ENCODE measurements at places on chromosomes 7 and 10.

DNA sequence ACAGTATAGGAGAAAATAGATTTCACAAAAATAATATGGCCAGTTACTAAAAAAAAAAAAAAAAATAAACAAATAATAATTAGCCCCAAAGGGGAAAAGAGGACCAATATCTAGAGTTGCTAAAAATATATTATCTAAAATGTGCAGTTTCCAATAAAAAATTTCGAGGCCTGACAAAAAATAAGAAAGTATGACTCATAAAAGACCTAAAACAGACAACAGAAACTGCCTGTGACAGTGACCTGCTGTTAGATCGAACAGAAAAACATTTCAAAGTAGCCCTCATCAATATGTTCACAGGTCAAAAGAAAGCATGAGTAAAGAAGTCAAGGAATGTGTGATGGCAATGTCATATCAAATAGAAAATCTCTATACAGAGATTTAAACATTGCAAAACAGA lies 11.8 kb upstream of the TSPAN12 start:
- DNase-seq = no peak

DNA sequence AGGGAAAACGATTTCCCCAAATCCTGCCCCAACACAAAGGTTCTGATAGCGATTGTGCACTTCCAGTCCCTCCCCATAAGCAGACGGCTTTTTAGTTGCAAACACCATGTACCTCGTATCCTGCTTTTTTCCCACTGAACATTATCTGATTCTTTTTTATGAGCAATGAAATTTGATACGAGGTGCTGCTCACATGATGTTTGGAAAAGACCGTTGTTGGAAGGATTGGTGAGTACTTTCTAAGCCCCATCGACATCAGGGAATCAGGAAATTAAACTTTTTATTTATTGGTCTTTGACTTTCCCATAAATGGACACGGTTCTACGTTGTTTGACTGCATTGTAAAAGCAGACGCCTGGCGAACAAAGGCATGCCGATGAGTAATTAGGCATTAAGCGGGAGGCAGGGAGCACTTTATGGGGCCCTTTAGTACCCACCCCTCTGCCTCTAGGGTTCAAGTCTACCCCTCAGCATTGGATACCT lies 49.4 kb downstream of the TEX36 start:
- DNase-seq = no peak

DNA sequence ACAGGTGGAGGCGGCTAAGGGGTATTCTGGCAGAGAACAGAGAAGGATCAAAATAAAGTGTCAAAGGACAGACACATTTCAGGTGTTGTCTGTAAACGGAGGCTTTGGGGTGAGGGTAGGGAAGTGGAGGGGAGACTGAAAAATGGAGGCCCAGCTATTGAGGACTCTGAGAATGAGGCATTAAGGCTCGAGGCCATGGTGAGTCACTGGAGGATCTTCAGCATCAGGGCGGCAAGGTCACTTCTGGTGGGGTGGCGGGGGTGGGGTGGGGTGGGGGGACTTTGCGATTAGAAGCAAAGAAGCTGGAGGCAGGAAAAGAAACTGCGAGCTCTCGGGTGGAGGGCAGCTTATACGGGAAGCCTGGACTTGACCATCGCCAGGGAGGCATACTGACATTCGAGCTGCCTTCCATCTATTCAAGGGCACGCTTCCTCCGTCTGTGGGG lies 58.4 kb upstream of the PCGF5 start:
- DNase-seq = no peak

DNA sequence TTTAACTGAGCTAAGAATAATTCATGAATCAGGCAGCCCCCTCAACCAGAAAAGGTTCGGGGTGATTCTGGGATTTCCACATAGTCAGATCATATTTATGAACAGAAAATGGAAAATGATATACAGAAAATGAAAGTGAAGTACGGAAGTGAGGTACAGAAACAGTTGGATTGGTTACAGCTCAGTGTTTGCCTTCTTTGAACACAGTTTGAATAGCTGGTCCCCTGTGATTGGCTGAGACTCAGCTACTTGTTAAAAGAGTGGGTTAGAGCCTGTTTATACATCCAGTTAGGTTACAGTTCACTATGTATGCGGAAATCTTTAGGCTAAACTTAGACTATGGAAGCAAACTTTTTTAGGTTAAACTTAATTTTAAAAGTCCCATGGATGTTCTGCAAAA lies 511.7 kb downstream of the PLXDC2 start:
- no peak for DNase-seq

GRCh38 chr7:39527296-39527695 lies 38.9 kb upstream of the YAE1 start:
- DNase-seq = no peak

DNA sequence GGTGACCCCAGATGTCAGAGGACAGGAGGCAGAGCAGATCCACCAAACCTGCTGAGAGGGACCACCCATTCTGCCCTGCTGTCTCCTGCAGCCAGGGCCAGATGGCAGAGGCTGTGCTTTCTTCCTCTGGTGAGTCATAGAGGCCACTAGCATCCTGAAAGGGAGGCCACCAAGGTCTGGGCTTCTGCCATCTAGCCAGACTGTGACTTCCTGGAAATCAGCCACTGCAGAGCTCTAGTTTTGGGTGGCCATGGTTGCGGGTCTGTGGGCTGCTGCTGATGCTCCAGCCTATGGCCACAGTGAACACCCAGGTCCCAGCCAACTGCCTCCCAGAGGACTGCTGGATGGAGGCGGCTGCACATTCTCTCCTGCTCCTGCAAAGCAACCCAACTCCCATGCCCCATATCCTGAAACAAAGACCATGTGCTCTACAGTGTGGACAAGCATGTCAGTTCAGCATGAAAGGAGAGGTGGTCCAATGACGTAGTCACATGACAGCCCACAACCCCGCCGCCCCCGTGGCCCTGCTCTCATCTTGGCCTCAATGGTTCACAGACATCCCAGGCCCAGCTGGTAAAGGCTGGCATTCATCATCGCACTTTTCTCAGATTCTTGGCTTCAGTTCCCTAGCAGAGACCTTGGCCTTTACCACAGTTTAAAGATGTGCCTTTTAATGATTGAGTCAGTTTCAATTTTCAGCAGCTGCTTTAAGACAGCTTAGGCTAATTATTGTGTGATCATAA lies 73.9 kb upstream of the CXCL12 start:
- DNase-seq = no peak

DNA sequence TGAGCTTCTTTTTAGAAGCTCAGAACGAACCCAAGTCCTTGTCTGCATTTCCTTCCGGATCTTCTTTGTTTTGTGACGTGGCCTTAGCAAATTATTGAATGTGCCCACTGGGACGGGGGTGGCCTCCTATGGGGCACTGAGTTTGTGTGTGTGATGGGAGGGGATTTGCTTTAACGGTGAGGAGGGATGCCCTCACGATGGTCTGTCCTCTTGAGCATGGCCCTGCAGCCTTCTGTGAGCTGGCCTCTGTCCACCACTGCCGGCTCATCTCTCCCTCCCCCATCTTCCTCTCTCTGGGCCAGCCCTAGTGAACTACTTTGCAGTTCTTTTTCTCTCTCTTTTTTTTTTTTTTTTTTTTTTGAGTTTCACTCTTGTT lies 62.9 kb upstream of the MKRN1 start:
- DNase-seq = no peak

GRCh38 chr7:158602905-158603772 lies 15.5 kb upstream of the PTPRN2 start:
- no peak for DNase-seq

All from stimulated activated CD8-positive, alpha-beta memory T cell treated with anti-CD3 and anti-CD28 coated beads, Interleukin-2, amount 100 ng/mL, for 1 hour (primary cell).